ENCODE measurements at places on chromosomes 3 and 15. TPM values are rescaled to one million over a fixed set of nuclear protein-coding genes. Genes with fewer than 3 reads are reported as not detected.

The LSMEM2 gene
- total RNA-seq, result not detected

The KIF7 gene
- 7.8 TPM for total RNA-seq

The MB21D2 gene
- 8.9 TPM for total RNA-seq

The GOLGA8Q gene
- 0.66 TPM for total RNA-seq

The DMXL2 gene
- total RNA-seq, result 20.3 TPM

The FBN1 gene
- total RNA-seq, result 48.0 TPM

All from thoracic aorta endothelial cell (primary cell).